ENCODE measurements at places on chromosomes 2 and 18.

- no peaks in the 10 kb centered on the region for H3K36me3 ChIP-seq
- H3K27ac ChIP-seq = no peak overlapping the region
- peaks cover 15% of the 10 kb centered on the region for H3K4me1 ChIP-seq
- H3K27me3 ChIP-seq = no peaks in the 10 kb centered on the region
- no peak for DNase-seq
- H3K4me3 ChIP-seq = no peak overlapping the region
Observed at GRCh38 chr2:60422826-60423483, 130.5 kb downstream of the BCL11A start.

DNA sequence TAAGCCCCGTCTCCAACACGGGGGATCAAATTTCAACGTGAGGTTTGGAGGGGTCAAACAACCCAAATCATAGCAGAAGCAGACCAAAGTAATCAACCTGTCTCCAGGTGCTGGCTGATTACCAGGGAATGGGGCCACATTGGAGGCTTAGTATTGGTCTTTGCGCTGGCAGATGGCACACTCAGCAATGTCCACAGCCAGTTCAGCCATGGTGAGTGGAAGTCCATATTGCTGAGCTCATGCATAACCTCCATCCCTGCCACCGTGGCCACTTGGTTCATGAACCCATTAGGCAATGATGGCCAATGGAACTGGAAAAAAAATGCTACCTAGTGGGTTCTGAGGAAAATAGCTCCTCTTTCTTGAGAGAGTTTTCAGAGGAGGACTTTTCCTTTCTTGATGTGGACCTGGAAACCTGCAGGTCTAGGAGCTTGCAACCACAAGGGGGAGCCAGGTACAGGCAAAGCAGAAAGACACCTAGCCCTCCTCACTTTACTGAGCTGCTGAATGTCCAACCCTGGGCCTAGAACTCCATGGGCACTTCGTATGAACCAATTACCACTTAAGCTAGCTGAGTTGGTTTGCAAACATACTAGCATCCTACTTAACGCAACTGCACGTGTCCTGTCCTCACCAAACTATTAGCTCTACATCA is 128.0 kb upstream of the GYPC start:
- H3K36me3 ChIP-seq = no peaks in the 10 kb centered on the region
- H3K27me3 ChIP-seq = peaks cover under 1% of the 10 kb centered on the region
- H3K27ac ChIP-seq = no peak overlapping the region
- H3K4me3 ChIP-seq = no peak overlapping the region

GRCh38 chr2:36366491-36367120 is 11.0 kb downstream of the CRIM1 start:
- H3K4me3 ChIP-seq = no peak overlapping the region
- no peak overlapping the region for H3K27ac ChIP-seq
- H3K36me3 ChIP-seq = no peaks in the 10 kb centered on the region
- H3K4me1 ChIP-seq = no peaks in the 10 kb centered on the region
- no peak for DNase-seq

DNA sequence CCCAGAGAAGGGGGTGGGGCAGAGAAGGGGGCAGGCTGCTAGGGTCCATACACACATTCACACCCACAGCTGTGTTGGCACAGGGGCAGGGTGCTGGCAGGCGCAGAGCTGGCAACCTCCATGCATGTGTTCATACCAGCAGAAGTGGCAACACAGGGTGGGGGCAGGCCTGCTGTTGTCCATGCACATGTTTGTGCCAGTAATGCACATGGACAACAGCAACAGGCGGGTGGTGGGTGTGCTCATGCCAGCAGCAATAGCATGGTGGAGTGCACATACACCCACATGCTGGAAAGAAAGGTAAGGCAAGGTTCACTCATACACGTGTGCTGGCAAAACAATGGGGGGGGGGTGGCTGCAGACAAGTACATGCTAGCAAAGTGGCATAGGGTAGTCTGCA is 54.7 kb downstream of the FBXO15 start:
- no peak overlapping the region for H3K27ac ChIP-seq
- H3K4me3 ChIP-seq = no peak overlapping the region
- H3K36me3 ChIP-seq = peaks cover 8% of the 10 kb centered on the region
- H3K4me1 ChIP-seq = peaks cover 6% of the 10 kb centered on the region
- H3K27me3 ChIP-seq = peaks cover 4% of the 10 kb centered on the region

GRCh38 chr2:102547462-102547861 is 71.9 kb upstream of the SLC9A2 start:
- peaks cover 5% of the 10 kb centered on the region for H3K36me3 ChIP-seq
- no peak for DNase-seq
- no peaks in the 10 kb centered on the region for H3K4me1 ChIP-seq
- H3K27ac ChIP-seq = no peak overlapping the region
- no peak overlapping the region for H3K4me3 ChIP-seq

- H3K4me1 ChIP-seq = no peaks in the 10 kb centered on the region
- H3K36me3 ChIP-seq = no peaks in the 10 kb centered on the region
- peaks cover 9% of the 10 kb centered on the region for H3K27me3 ChIP-seq
- no peak for DNase-seq
Observed at GRCh38 chr2:20479835-20480234, 33.0 kb downstream of the RHOB start.

DNA sequence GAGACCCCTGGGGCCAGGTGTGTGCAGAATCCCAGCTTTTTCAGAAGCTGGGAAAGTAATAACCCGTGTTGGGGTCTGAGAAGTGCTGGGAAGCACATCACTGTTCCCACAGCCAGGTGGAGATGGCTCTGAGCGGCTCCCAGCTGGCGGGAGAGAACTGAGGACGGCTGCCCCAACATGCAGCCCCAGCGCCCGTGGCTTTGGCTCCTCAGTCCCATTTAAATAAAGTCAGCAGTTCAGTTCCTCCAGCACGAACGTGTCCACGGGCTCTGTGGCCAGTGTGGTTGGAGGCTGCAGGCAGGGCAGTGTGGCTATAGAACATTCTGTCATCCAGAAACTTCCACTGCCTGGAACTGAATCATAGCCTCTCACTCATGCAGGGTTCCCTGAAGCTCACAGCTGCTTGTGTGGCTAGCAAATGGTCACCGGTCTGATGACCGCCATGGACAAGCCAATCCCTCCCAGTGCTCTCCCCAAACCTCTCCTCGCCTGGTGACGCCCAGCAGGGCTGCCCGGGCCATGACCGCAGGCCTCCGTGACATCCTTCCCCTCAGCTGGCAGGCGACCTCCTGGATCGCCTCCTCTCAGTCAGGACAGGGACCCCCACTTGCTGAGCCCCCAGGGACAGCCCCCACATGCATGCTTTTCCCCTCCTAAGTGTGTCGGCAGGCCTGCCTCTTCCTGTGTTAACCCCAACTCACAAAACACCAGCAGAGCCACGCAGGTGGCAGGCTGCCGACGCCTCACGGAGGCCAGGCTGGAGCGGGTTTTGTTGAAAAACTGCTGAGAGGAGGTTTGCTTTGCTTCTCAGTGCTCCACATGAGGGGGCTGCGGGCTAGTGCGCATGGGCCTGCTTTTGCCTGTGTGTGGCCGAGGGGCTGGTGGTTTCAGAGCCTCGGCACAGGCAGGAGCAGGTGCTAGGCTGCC is 1.3 kb downstream of the RTP5 start:
- H3K27ac ChIP-seq = peak overlapping the region; percentile 66
- H3K36me3 ChIP-seq = peaks cover 2% of the 10 kb centered on the region
- DNase-seq = no peak
- H3K4me3 ChIP-seq = no peak overlapping the region
- peaks cover 10% of the 10 kb centered on the region for H3K27me3 ChIP-seq
- H3K4me1 ChIP-seq = peaks cover 17% of the 10 kb centered on the region

- no peak overlapping the region for H3K27ac ChIP-seq
- no peak overlapping the region for H3K4me3 ChIP-seq
- H3K36me3 ChIP-seq = peaks cover 8% of the 10 kb centered on the region
- H3K27me3 ChIP-seq = peaks cover 16% of the 10 kb centered on the region
- H3K4me1 ChIP-seq = peaks cover 2% of the 10 kb centered on the region
Observed at GRCh38 chr2:10957391-10957790, 45.7 kb downstream of the KCNF1 start.

GRCh38 chr18:66428795-66429194 is 175.1 kb downstream of the CDH19 start:
- no peak overlapping the region for H3K4me3 ChIP-seq
- H3K36me3 ChIP-seq = no peaks in the 10 kb centered on the region
- DNase-seq = no peak
- H3K4me1 ChIP-seq = no peaks in the 10 kb centered on the region
- H3K27me3 ChIP-seq = no peaks in the 10 kb centered on the region
- no peak overlapping the region for H3K27ac ChIP-seq

DNA sequence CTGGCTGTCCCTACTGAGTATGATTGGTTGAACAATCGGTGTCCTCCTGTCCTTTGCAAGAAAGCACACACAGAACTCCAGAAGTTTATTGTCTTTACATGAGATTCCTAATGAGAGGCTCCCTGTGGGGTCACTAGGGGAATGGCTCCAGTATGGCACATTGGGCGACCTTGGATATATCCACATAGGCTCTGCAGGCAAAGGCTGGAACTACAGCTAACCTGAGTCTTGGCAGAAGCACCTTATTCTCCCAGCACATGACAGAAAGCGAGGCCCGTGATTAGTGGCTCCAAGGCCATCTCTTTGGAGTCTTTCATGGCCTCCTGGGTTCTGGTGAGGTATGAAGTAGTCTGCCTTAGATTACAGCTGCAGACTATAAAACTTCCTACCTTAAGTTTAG is 49.0 kb downstream of the ZDBF2 start:
- no peak overlapping the region for H3K4me3 ChIP-seq
- H3K27me3 ChIP-seq = peaks cover 5% of the 10 kb centered on the region
- H3K36me3 ChIP-seq = peaks cover 5% of the 10 kb centered on the region
- H3K27ac ChIP-seq = no peak overlapping the region
- no peaks in the 10 kb centered on the region for H3K4me1 ChIP-seq
